ENCODE measurements at places on chromosomes 13 and 19.

DNA sequence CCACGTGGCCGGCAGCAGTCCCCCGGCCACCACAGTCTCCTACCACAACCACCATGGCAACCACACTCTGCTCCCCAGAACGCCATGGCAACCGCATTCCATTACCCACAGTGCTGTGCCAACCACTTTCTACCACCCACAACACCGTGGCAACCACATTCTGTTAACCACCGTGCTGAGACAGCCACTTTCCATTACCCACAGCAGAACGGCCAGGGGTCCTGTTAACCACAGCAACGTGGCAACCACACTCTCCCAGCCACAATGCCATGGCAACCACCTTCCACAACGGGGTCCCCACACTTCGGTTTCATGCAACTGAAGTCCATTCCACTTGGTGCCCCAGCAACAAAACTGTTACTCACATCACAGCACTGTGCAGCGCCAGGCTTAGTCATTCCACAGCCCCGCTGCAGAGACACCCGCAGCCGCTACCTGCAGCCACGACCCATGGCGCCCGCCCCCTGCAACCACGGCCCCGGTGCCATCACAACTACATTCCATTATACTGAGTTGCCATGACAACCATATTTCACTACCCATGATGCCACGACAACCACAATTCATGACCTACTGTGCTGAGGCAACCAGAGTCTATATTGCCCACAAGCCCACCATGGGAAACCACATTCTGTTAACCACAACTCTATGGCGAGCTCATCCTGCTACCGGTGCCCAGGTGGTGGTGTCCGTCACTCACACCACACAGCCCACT, 10.0 kb downstream of the DPF1 start:
- DNase-seq, result peak; percentile 35

GRCh38 chr13:110993788-110994187, 78.9 kb upstream of the ANKRD10 start:
- DNase-seq, result no peak

GRCh38 chr13:104937881-104938280, 1597.6 kb downstream of the EFNB2 start:
- no peak for DNase-seq

DNA sequence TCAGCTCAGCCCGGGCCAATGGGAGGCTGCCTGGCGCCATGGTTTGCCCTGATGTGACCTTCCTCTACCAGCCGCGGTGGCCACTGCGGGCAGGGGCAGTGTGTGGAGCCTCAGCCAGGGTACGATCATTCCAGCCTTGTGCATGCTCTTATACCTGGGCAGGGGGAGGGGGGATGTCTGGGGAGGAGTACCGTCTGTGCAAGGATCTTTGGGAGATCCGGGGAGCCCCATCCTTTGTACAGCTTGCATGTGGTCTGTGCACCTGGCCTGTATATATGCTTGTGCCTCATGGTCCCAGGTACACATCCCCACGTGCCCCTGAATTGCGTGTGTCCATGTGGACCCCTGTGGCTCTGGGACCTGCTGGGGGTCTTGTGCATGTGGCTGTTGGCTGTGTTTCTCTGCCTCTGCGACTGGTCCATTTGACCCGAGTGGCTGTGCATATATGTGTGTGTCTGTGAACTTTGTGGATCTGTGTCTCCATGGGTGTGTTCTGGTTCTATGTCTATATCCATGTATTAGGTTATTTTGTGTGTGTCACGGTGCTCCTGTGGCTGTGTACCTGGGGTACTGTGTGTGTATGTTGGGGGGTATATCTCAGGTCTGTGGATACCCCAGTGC, 12.8 kb upstream of the NANOS3 start:
- no peak for DNase-seq

- DNase-seq, result no peak
Observed at GRCh38 chr13:49213539-49213938, 6.6 kb upstream of the MLNR start.

GRCh38 chr19:39738814-39739213, 985 bp upstream of the CLC start:
- no peak for DNase-seq

- no peak for DNase-seq
Observed at GRCh38 chr19:54937926-54938325, 9.4 kb downstream of the NLRP7 start.
